ENCODE measurements at places on chromosomes 5 and 9.

DNA sequence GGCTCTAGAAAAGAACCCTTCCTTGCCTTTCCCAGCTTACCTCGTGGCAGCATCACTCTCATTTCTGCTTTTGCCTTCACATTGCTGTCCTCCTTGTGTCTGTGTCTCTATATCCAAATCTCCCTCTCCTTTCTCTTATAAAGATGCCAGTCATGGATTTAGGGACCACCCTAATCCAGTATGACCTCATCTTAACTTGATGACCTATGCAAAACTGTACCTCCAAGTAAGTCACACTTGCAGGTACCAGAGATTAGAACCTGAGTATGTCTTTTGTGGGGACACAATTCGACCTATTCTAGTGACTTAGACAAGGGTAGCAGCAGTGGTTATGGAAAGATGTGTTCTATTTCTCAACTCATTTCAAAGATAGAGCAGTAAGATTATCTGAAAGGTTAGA, 160.1 kb downstream of the HMHB1 start:
- no peak for DNase-seq

DNA sequence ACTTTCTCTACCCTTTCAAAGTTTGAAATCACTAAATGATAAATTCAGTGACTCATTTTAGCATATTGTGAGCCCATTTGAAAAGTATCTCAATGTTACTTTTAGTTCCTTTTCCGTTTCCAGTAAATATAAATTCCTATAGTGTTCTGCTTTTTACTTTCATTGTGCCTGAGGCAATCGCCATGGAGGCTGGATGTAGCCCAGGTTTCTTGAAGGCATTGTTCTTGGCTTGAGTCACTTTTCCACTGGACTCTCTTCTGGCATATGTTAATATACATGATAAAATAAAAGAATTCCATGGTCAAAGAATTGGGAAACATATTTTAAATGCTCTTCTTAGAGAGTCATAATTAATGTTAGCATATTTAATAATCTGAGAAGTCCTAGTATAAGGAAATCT, 327.0 kb downstream of the IZUMO3 start:
- no peak for DNase-seq

GRCh38 chr9:34521406-34522045, 1.3 kb downstream of the ENHO start:
- DNase-seq, result no peak

DNA sequence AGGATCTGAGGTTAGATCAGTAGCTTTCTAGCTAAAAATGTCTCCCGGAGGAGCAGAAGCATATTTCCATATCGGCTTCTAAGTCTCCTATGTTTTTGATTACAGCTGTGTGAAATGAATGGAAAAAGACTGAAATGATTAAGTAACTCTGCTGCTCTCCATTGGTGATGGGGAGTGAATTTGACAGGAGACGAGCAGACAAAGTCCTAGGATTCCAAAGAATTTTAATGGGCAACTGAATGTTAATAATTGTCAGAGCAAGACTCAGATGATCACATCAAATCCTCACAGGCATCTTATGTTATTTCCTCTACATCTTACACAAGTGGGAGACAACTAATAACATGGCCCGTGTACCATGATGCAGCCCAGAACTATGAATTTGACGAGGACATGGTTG, 66.8 kb downstream of the LIX1 start:
- DNase-seq, result no peak

- peak; percentile 7 for DNase-seq
Measured at GRCh38 chr9:113219969-113220368, 1.1 kb downstream of the FKBP15 start.

GRCh38 chr5:131270809-131271208, 7.0 kb downstream of the CDC42SE2 start:
- no peak for DNase-seq

- no peak for DNase-seq
Measured at GRCh38 chr9:111917980-111918379, 21.4 kb downstream of the UGCG start.

- DNase-seq, result no peak
Measured at GRCh38 chr9:129232839-129233591, 55.0 kb upstream of the IER5L start.
